ENCODE measurements at places on chromosomes 2 and 18.

- DNase-seq, result no peak
Measured at GRCh38 chr2:7987992-7988391, 693.9 kb upstream of the ID2 start.

DNA sequence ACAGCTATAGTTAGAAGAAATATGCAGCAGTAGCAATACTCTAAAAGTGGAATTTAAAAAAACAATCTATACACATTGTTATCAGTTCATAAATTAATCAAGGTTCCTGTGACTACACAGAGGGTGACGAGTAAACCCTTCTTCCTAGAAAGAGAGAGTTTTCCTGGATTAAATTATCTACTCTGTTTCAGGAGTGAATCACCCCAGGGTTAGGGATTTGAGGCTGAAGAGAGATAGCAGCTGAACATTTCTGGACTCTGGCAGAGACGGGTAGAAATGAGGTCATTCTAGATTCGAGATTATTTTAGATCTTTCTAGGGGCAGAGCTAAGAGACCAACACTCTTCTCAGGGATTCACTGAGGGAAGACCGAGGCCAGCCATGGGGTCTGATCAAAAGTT lies 38.8 kb upstream of the PMAIP1 start:
- DNase-seq, result no peak

GRCh38 chr2:46066601-46067000 lies 230.6 kb upstream of the EPAS1 start:
- no peak for DNase-seq

GRCh38 chr2:12642332-12642731 lies 74.4 kb upstream of the TRIB2 start:
- DNase-seq, result no peak

GRCh38 chr2:202717598-202718310 lies 83.0 kb downstream of the FAM117B start:
- DNase-seq, result no peak

DNA sequence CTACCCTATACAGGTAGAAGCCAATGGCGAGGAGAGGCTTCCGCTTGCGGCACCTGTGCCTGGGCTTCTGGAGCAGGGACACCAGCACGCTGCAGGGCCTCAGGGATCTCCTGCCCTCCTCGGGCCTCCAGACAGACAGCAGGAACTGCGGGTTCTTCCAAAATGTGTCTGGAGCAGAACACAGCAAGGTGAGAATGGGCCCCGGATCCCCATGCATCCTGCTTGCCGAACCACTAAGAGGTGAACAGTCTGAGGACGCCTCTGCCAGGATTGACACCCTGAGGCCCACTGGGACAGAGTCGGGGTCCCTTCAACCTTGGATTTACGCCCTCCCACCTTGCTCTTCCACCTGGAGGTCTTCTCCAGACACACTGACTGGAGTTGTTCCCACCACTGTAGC lies 25.4 kb downstream of the CAPN14 start:
- no peak for DNase-seq

- no peak for DNase-seq
Measured at GRCh38 chr2:230076819-230077218, 8.1 kb upstream of the SLC16A14 start.

GRCh38 chr2:58930537-58930936 lies 689.4 kb upstream of the FANCL start:
- DNase-seq, result no peak

DNA sequence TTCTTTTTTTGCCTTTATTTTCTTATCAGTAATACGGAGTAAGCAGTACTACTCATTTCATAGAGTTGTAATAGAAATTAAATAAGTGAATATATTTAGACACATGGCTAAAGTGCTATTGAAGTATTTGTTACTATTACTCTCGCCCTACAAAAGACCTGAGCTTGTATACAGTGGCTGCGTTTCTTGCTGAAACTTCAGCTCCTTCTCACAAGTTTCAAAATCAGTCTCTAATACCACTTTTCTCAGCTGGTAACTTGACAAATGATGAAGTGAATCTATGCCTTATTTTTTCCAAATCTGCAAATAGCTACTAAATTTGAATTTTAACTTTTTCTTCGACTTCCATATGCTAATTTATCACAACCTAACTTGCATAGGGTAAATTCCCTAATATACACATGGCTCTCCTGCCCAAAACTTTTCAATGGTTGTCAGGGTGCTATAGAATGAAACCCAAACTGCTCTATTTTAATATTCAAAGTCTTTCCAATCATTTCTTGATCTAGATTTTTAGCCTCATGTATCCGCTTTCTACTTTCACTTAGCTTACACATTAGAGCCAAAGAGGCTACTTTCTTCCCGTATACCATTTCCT lies 347.8 kb upstream of the GULP1 start:
- DNase-seq, result no peak

GRCh38 chr18:79367989-79368388 lies 27.7 kb upstream of the NFATC1 start:
- DNase-seq, result no peak

- no peak for DNase-seq
Measured at GRCh38 chr2:147634826-147635225, 210.0 kb upstream of the ACVR2A start.

- no peak for DNase-seq
Measured at GRCh38 chr18:23745366-23745765, 56.1 kb downstream of the LAMA3 start.

DNA sequence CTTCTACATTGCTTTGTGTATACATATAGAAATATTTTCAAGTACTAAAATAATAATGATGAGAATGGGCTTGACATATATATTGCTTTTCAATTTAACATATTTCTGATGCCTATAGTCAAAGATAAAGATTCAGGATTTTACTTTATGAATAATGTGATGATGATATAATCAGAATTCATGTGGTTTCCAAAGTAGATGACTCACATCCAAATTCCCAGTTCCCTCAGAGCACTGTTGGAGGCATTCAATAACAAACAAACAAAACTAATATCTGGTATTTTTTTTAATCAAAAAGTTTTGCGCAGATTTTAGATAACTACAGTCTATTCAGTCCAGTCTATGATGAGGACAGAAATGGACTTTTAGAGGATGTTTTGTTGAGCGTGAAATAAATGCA lies 2094.5 kb upstream of the CELF4 start:
- no peak for DNase-seq

DNA sequence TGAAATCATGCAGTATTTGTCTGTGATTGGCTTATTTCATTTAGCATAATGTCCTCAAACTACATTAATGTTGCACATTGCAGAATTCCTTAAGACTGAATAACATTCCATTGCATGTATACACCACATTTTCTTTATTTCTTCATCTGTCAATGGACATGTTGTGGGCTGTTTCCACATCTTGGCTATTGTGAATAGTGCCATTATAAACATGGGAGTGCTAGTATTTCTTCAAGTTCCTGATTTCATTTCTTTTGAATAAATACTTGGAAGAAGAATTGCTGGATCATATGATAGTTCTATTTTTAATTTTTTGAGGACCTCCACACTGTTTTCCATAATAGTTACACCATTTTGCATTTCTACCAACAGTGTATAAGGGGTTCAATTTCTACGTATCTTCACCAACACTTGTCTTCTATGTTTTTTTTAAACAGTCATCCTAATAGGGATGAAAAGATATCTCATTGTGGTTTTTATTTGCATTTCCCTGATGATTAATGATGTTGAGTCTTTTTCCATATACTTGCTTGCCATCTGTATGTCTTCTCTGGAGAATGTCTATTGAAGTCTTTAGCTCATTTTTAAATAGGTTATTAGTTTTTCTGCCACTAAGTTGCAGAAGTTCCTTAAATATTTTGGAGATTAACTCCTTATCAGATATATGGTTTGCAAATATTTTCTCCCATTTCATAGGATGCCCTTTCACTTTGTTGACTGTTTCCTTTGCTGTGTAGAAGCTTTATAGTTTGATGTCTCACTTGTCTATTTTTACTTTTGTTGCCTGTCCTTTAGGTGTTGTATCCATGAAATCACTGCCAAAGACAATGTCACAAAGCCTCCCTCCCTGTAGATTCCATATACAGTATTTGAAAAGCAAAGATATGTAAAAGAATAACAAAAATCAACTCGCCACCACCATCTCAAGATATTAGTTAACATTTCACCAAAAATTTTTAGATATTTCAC lies 14.6 kb downstream of the FBXO11 start:
- no peak for DNase-seq

DNA sequence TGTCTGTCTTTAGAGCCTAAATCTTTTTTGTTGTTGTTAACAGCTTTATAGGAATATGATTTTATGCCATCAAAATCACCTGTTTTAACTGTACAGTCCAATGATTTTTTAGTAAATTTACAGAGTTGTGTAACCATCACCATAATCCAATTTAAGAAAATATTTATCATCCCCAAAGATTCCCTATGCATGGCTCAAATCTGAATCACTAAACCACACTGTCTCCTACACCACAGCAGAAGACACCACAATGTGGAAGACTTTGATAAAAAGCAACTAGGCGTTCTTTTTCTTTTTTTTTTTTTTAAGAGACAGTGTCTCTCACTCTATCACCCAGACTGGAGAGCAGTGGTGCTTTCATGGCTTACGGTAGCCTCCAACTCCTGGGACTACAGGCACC lies 99.6 kb downstream of the TXNL1 start:
- no peak for DNase-seq

DNA sequence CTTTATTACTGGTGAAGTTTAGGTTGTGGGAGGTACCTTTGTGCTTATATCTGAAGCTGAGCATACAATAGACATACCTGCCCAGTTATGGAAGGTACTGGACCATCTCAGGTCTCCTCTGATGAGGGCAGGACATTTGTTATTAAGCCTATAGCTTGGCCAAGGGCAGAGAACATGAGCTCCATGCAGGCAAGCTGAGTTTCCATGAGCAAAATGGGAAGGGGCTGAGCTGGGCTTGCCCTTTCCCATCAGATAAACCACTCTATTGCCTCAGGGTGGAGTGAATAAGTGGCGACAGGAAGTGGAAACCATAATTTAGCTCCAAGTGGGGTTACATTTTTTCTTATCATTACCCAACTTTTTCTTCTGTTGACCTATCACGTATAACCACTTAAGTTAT lies 39.9 kb upstream of the EML6 start:
- no peak for DNase-seq

GRCh38 chr2:203706403-203706802 lies at the start of gene CD28:
CD28 (plus strand) TSS chr2:203706639; CDS start chr2:203706697, 58 bp downstream.
- peak; percentile 72 for DNase-seq

DNA sequence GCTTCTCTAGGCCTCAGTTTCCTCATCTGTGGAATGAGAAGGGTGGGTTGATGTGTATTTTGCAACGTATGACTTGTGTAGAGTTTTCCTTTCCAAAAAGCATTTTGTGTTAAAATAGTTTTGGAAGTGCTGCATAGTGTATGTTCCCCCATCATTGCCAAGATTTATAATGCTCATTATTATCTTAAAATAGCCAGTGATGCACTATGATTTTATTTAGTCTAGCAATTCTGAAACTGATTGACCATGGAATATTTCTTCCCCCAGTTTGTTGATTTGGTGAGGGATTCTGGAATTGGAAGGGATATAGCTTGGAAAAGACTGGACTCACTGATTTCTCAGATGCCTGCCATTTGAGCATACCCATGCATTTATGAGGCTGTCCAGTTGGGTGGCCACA lies 130.6 kb downstream of the CCDC85A start:
- no peak for DNase-seq

DNA sequence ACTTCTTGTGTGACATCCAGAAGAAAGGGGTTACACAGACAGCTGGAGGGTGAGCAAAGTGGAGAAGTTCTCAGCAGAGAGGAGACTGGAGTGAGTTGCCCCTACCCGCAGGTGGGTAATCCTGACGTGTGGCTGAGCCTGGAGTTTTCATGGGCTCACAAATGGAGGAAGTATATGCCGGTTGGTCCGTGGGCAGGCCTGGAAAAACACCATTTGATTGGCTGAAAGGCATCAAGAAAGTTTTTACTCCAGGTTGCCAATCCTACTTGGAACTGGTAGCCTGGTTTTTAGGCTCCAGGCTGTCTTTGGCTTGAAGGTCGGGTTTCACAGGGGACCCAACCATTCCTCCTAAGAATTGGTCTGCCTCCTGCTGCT lies 1177.4 kb upstream of the LRRTM1 start:
- no peak for DNase-seq

GRCh38 chr2:206616151-206616550 lies 26.1 kb upstream of the FAM237A start:
- DNase-seq, result no peak

DNA sequence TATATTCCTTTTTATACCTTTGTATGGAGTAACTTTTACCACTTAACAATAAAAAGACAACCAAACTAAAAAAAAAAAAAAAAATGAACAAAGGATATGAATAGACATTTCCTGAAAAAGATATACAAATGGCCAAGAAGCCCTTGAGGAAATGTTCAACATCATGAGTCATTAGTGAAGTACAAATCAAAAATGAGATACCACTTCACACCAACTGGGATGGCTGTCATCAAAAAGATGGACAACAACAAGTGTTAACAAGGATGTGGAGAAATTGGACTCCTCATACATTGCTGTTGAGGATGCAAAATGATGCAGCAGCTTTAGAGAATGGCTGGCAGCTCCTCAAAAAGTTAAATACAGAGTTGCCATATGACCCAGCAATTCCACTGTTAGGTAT lies 22.6 kb upstream of the SCYGR2 start:
- DNase-seq, result no peak

DNA sequence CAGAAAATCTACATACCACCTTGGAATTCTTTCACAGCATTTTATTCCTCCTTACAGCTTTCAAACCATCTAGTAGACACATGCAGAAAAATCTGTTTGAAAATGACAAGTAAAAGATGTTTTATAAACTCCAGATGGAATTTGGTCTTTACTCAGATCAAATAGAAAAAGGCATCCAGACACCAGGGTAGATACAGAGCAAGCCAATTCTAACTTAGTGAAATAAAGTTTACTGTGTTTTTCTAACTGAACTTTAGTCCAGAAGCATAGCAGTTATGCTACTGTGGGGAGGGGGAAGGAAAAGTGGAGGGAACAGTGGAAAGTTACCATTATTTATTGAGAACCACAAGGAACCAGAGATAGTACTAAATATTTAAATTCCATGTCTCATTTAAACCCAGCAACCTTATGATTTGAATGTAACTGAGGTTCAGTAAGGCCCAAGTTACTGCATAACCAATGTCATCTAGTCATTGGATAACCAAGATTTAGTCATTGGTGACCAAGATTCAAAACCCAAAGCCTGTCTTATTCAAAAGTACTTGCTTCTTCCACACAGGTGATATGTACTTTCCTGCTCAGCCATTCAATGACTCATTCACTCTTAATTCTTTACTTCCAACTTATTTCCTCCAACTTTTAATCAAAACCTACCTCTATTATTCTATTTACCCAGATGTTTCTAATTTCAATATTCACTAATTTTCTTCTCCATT lies 57.7 kb downstream of the RAD51AP2 start:
- DNase-seq, result no peak

GRCh38 chr18:48973731-48974130 lies 23.0 kb upstream of the SMAD7 start:
- no peak for DNase-seq

GRCh38 chr18:74268933-74269620 lies 22.7 kb downstream of the CYB5A start:
- DNase-seq, result no peak

GRCh38 chr2:45889053-45889452 lies 237.6 kb downstream of the PRKCE start:
- no peak for DNase-seq

GRCh38 chr2:160457588-160457987 lies 36.0 kb downstream of the RBMS1 start:
- no peak for DNase-seq

- DNase-seq, result no peak
Measured at GRCh38 chr2:241269707-241270520, 45.6 kb downstream of the HDLBP start.

- DNase-seq, result no peak
Measured at GRCh38 chr2:197254776-197255530, 55.6 kb downstream of the ANKRD44 start.

Data from activated CD8-positive, alpha-beta memory T cell treated with anti-CD3 and anti-CD28 coated beads for 1 hour (primary cell).